A549 treated with ZK216348 at 1 μM for 4 hours (cell line): ENCODE measurements at places on chromosomes 13 and 19. TPM values are rescaled to one million over a fixed set of nuclear protein-coding genes. Genes with fewer than 3 reads are reported as not detected.

Gene PTBP1
- total RNA-seq: 198 to 222 TPM (median 215 TPM) in 5 replicates

Gene PTGIR
- total RNA-seq: 0.19 TPM in 1 of 5 replicates, not detected in the others

Gene CEACAM4
- total RNA-seq: not detected in 5 replicates

Gene KCNN4
- 37.9 to 63.2 TPM (median 55.9 TPM) in 5 replicates for total RNA-seq

Gene TNNT1
- 96.6 to 145 TPM (median 141 TPM) in 5 replicates for total RNA-seq

Gene MBD3L3
- not detected in 5 replicates for total RNA-seq

Gene PTGER1
- total RNA-seq: 0.16 TPM in 1 of 5 replicates, not detected in the others

Gene ZNF541
- not detected in 5 replicates for total RNA-seq

Gene CLDND2
- 6.6 to 12.6 TPM (median 10.5 TPM) in 5 replicates for total RNA-seq

Gene ZNF823
- total RNA-seq: 2.1 to 3.4 TPM (median 2.6 TPM) in 5 replicates

Gene RB1
- total RNA-seq: 13.6 to 16.6 TPM (median 14.3 TPM) in 5 replicates

Gene TEX26
- total RNA-seq: not detected in 5 replicates

Gene DHDH
- total RNA-seq: 1.0 to 2.3 TPM (median 1.9 TPM) in 5 replicates

Gene RFPL4A
- total RNA-seq: 0.28 to 1.1 TPM (median 0.51 TPM) in 4 of 5 replicates, not detected in the other

Gene PPM1N
- total RNA-seq: 5.5 to 7.8 TPM (median 7.1 TPM) in 5 replicates

Gene ZNF836
- 0.33 to 0.95 TPM (median 0.52 TPM) in 5 replicates for total RNA-seq

Gene ATP8A2
- not detected in 5 replicates for total RNA-seq

Gene TMEM145
- total RNA-seq: 2.5 to 3.9 TPM (median 3.2 TPM) in 5 replicates

Gene VRK3
- 33.0 to 41.1 TPM (median 38.8 TPM) in 5 replicates for total RNA-seq

Gene GRIK5
- 0.21 to 1.0 TPM (median 0.60 TPM) in 5 replicates for total RNA-seq

Gene MTUS2
- total RNA-seq: 0.04 to 0.05 TPM in 2 of 5 replicates, not detected in the others

Gene AMH
- 5.3 to 22.3 TPM (median 16.9 TPM) in 5 replicates for total RNA-seq
